ENCODE measurements at places on chromosomes 7 and 10. TPM values are rescaled to one million over a fixed set of nuclear protein-coding genes. Genes with fewer than 3 reads are reported as not detected.
A peak's percentile ranks its signal among the peaks of the same experiment; 100 is the strongest.

DNA sequence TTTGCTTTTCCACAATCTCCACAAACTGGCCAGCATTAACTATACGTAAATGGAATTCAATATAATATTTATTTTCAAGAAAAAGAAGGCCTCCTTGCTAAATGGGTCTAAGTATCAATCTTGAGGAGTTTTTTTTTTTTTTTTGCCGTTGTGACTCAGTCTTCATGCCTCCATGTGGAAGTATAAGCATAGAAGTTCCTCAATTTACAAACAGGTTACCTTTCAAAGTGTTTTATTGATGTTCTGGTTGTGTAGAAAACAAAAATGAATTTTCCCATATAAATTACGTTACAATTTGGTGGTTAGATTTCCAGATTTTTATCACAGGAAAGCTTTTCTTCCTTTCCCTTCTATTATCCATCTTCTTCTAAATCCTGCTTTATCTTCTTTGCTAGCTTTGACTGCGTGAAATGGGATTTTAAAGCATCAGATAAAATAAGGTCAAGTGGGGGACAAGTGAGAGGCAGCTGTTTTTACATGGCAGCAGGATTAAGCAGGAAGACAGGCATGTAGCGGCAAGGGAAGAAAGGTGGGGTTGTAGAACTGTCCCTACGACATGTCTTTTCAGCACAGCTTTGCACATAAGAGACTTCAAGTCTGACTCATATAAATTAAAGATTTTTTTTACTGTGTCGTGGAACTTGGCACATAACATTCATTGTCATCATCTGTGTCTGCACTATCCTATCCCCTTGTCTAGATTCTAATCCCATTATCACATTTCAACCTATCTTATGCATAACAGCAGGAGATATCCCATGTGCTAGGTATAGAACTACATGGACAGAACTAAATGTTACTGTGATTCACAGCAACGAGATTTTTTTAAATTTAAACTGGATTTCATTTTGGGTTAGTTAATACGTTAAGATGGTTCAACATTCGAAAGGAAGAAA lies 135.3 kb upstream of the FAM3C start:
- no peak for DNase-seq

DNA sequence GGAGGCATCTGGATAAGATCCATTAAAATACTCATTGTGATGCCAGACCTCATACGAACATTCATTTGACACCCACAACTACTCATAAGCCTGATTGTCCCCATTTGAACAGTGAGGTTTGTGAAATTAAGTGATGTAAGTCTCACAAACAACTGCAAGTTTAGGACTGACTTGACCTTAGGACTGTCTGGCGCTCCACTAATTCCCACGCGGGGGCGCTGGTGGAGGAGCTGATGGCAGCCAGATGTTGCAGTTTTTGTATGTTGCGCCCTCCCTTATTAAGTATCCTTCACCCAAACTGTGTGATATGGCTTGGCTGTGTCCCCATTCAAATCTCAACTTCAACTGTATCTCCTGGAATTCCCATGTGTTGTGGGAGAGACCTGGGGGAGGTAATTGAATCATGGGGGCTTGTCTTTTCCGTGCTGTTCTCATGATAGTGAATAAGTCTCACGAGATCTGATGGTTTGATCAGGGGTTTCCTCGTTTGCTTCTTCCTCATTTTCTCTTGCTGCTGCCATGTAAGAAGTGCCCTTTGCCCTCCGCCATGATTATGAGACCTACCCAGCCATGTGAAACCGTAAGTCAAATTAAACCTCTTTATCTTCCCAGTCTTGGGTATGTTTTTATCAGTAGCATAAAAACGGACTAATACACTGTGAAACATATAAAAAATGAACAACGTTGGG lies 20.3 kb upstream of the TIAL1 start:
- no peak for DNase-seq

DNA sequence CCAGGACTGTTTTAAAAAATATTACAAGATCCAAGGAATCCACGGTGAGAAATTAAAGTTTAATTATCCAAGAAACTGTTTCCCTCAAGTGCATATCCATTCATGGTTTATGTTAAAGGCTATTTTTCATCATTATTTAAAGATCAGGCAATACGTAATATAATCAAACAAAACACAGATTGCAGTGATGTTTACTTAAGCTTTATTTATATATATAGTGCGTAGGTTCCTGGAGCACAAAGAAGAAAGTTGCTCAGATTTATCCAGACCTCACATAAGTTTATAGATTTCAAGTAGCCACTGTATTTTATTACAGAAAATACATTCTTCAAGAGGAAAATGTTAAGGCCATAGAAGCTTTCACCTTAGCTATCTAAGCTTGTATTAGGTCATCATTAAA lies 210.0 kb upstream of the KLF14 start:
- DNase-seq, result no peak

The NUTM2E gene
- not detected for polyA plus RNA-seq

The PHKG1 gene
- 0.73 TPM for polyA plus RNA-seq

DNA sequence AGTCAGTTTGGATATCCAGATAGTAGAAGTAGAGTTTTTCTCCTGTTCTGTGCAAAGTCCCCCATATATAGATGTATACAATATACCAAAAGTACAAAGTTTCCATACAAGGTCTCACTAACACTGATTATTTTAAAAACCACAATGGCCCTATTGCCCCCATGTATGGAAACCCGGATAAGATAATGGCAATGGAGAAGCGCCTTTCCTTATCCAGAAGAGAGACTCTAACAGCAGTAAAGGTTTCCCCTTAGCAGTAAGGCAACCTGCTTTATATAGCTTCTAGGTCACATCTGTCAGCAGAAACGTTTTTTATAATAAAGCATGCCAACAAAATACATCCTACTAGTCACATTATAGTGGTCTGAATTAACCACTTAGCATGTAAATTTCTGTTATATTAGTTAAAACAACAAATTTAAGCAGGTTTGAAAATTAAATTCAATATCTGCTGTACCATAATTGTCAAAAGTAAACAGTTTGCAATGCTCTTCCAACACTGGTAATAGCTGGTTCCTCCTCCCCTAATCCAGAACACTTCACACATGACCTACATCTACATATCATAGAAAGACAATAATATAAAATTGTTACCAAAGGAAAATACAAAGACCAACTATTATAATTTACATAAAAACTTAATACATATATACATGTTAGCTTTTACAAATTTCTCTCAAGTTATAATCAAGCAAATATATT lies 22.4 kb downstream of the USP6NL start:
- DNase-seq, result no peak

The NKX6-2 gene
- 10.3 TPM for polyA plus RNA-seq

GRCh38 chr10:21526860-21527597 lies 1.5 kb upstream of the SKIDA1 start:
- DNase-seq, result no peak

DNA sequence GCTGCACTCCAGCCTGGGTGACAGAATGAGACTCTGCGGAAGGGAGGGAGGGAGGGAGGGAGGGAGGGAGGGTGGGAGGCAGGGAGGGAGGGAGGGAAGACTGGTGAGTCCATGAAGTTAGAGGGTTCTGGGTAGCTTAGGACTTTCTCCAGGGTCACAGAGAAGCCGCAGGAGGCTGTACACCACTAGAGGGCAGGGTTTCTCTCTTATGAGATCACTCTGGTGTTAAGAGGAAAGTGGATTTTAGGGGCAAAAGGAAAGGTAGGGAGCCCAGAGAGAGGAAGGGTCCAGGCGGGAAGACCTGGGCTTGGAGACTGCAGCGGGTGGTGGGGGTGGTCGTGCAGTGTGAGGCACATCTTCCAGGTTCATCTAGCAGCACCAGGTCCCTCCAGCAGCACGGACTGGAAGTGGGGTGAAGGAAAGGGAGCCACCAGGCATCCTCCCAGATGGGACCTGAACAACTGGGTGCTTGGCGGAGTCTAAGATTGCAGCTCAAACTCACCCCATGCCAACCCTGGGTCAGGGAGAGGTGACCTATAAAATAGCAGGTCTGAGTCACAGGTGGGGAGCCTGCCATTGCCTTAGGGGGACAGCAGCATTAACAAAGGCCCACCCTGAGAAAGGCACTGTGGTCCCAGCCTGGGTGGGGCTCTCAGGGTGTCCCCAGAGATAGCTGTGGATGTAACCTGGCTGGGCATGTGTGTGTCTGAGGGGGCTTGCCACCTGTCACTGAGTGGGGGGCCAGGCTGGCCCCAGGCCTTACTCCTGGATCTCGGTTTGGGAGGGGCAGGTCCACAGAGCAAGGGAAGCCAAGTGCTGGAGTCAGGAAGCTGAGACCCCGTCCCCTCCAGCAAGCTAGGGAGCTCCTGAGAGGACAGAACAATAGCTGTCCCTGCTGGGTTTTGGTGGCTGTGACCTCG lies 48.5 kb upstream of the SLC29A3 start:
- DNase-seq, result peak; percentile 78

DNA sequence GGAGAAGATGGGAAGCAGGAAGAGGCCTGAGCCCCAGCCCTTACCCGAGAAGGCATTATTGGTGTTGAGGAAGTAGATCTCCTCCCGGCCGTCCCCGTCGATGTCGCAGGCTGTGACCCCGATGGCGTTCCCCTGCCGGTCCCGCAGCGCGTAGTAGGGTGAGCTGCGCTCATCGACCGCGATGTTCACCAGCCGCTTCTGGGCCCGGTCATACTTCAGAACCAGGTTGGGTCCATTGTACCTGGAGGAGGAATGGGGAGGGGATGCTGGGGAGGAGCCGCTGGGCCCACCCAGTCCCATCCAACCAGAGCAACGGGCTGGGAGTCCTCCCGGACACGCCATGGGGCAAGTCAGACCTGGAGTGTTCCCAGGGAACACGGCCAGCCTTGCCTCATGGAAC lies 86.5 kb downstream of the GOLGA7B start:
- DNase-seq, result no peak

The CALY gene
- not detected for polyA plus RNA-seq

- DNase-seq, result no peak
These were observed 167.3 kb upstream of the KLF14 start for GRCh38 chr7:130901209-130901783.

DNA sequence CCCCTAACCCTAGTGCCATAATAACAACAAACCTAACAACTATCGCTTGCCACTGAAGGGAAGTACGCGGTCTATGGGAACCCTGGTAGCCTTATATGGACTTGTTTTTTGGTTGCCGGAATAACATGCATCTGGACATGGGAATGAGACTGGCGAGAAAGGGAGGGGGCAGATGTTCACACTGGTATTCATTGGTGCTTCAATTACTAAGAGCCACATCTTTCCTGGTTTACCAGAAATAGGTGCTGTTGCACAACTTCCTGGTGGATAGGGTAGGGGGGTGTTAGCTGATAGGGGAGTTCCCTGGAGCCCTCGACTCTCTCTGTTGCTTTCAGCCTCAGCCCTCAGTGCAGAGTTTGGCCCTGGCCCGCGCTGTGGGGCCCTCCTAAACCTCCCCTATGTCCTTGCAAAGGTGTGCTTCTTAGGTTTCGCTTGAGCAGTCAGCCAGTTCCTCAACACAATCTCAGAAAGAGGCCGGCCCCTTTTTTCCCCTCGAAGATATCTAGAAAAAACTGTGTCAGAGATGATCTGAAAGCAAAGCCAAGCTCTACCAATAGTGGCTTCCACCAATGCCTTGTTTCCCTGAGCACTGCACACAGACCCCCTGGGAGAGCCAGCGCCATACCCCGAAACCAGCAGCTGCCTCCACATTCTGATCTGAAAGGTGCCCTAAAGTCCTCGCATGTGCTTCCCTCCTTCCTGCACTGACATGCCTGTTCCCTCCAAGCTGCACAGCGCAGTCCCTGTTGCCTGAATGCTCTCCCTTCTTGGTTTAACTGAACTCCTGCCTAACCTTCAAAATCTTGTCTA lies 13.5 kb downstream of the TBXAS1 start:
- DNase-seq, result no peak

The CNNM1 gene
- polyA plus RNA-seq, result 1.9 TPM

The ZPBP gene
- 0.29 TPM for polyA plus RNA-seq

DNA sequence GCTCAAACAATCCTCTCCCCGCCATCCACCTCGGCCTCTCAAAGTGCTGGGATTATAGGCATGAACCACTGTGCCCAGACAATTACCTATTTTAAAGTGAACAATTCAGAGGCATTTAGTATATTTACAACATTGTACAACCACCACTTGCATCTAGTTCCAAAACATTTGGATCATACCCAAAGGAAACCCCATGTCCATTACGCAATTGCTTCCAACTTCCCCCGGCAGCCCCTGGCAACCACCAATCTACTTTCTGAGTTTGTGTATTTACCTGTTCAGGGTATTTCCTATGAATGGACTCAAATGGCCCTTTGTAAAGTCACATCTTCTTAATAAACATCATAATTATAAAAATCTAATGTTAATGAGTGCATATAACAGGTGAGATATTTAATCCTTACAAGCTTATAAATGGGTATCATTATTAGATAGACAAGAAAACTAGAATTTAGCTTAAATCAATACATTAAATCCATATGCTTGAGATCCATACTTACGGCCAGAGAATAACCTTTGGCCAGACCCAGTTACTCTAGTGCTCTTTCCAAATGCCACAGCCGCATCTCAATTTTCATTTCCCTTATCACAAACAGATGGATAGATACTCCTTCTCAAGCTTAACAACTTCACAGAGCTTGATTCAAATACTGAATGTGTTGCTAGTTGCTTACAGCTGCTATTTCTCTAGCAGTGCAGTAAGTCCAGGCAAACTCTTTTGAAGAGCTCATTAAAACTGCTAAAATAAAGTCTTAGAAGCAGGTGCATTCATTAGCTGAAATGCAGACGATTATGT lies 133.4 kb upstream of the MKLN1 start:
- no peak for DNase-seq

GRCh38 chr7:104156842-104157277 lies 51.0 kb downstream of the ORC5 start:
- DNase-seq, result no peak

DNA sequence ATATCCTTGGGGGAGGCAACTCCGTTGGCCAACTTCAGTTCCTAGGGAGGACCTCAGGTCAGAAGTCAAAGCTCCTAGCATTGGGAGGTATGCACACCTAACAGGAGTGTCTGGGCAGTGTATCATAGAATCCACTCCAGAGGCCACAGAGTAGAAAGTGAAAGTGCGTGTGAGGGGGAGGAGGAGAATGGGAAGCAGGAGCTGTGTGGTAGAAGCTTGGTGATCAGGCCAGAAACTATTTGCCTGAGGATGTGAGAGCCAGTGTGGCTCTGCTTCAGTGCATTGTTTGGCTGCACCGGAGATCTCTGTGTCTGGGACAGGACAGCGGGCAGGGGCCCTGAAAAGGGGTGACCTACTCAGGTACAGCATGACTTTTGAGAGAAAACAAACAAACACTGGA lies 557.4 kb upstream of the VSTM2A start:
- no peak for DNase-seq

The FAM25G gene
- not detected for polyA plus RNA-seq

GRCh38 chr10:133008736-133009135 lies 66.4 kb upstream of the CFAP46 start:
- DNase-seq, result no peak

The RELN gene
- 9.7 TPM for polyA plus RNA-seq

The PRPS1L1 gene
- not detected for polyA plus RNA-seq

Measured in left renal cortex interstitium (tissue), 4 donors.